ENCODE measurements at places on chromosomes 1 and 21. TPM values are rescaled to one million over a fixed set of nuclear protein-coding genes. Genes with fewer than 3 reads are reported as not detected.

GRCh38 chr1:181508486-181509165, 25.3 kb downstream of the CACNA1E start:
- DNase-seq: no peak

- DNase-seq: no peak
Measured at GRCh38 chr1:191675856-191676783, 482.1 kb upstream of the RGS18 start.

GRCh38 chr1:157142201-157142600, 4.0 kb upstream of the ETV3 start:
- DNase-seq: no peak

GRCh38 chr1:174671826-174672225, 224.1 kb downstream of the GPR52 start:
- DNase-seq: no peak

- DNase-seq: no peak
Measured at GRCh38 chr21:17340081-17340480, 172.8 kb upstream of the CXADR start.

DNA sequence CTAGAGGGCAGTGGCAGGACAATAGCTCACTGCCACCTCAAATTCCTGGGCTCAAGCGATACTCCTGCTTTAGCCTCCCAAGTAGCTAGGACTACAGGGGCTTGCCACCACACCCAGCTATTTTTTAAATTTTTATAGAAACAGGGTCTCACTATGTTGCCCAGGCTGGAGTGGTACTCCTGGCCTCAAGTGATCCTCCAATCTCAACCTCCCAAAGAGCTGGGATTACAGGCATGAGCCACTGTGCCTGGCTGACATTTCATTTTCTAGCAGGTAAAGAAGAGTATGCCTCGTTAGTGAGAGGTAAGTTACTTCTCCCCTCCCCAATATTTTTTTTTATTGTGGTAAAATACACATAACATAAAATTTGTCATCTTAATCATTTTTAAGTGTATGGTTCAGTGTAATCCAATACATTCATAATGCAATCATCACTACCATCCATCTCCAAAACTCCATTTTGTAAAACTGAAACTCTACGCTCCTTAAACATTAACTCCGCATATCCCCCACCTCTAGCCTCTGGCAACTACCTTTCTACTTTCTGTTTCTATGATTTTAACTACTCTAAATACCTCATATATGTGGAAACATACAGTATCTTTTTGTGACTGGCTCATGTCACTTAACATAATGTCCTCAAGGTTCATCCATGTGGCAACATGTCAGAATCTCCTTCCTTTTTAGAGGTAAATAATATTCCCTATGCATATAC, 22.4 kb downstream of the ZZZ3 start:
- DNase-seq: no peak

GRCh38 chr1:185042737-185043136, 2.6 kb upstream of the RNF2 start:
- DNase-seq: no peak

Gene SUSD4
- 1.6 TPM for total RNA-seq

Gene GJB5
- not detected for total RNA-seq

Gene TFF2
- 17.0 TPM for total RNA-seq

All from thoracic aorta (tissue), 2 donors.